ENCODE measurements at places on chromosomes 2 and 18.

GRCh38 chr2:240229603-240230235 lies 89.3 kb upstream of the OTOS start:
- DNase-seq: no peak

- DNase-seq: no peak
Measured at GRCh38 chr2:172394002-172394401, 33.4 kb upstream of the ITGA6 start.

DNA sequence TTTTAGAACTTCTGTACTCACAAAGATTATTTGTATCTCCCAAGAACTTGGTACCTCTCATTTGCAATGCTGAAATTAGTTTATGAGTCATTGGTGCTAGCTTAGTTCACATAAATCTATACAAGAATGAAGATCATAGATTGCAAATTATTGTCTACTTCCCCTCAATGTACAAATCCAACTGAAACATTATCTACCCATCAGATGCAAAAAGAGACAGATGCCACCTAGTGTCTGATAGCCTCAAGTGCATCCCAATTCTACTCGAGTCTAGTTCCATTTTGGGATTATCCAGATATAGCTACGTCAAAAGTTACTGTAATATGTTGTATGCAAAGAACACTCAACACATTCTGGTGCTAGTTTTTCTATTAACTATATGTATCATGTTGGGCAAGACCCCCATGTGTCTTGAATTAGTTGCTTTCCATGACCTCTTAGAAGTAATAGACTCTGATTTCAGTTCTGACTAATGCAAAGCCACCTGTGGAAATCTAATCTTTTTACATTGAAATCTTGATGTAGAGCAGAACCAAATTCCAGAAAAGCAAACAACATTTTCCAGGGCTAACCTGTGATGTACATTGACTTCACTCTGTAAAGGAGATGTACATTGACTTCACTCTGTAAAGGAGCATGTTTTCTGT lies 210.0 kb downstream of the RBM43 start:
- DNase-seq: no peak

- no peak for DNase-seq
Measured at GRCh38 chr2:67954093-67954748, 108.6 kb downstream of the C1D start.

- no peak for DNase-seq
Measured at GRCh38 chr2:60641811-60642788, 88.6 kb upstream of the BCL11A start.

- no peak for DNase-seq
Measured at GRCh38 chr2:25853038-25853638, 25.1 kb downstream of the ASXL2 start.

DNA sequence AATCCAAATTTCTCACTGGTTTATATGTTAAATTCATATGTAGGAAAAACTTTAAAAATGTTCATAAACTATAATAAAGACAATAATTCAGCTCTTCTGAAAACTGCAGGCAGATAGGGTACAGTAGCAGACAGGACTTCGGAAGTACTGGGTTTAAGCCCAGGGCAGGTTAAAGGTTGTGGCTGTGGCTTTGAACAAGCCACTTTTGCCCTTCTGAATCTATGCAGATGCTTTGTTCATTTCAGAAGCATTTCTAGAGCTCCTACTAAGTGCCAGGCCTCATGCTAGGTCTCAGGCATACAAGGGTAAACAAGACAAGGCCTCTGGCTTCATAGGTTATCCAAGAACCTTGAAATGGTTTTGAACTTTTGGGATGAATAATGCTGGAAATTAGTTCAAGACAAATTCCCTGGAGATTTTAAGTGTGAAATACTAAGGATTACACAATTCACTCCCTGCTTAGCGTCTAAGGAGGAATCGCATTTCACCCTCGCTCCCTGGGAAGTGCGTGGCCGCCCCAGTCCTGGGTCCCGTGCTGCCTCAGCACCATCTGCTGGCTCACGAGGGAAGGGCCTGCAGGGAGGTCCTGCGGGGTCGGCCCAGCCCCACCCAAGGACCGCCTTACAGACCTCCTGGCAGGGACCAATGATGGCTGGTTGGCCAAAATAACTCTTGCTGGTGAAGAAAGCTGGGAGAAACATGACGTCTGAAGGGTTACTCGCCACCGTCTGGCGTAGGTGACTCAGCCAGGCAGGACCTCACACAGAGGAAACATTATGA lies 67.7 kb upstream of the L3MBTL4 start:
- no peak for DNase-seq

GRCh38 chr2:70549064-70549710 lies 4.4 kb downstream of the TGFA start:
- DNase-seq: no peak

- no peak for DNase-seq
Measured at GRCh38 chr2:12070153-12070552, 323.7 kb downstream of the LPIN1 start.

- no peak for DNase-seq
Measured at GRCh38 chr18:470661-471501, 29.6 kb downstream of the COLEC12 start.

DNA sequence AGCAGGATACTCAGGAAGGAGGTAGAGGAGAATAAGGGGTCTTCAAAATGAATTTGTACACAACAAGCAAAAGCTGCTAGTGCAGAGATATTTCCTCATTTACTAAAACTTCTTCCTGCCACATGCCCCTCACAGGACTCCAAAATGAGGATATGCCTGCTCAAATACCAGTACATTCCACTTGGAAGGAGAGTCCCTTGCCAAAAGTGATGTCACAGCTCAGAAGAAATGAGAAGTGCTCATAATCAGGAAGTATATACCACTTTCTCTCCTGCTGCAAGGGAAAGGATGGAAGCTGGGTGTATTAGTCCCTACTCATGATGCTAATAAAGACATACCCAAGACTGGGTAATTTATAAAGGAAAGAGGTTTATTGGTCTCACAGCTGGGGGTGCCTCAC lies 87.7 kb upstream of the FSHR start:
- no peak for DNase-seq

DNA sequence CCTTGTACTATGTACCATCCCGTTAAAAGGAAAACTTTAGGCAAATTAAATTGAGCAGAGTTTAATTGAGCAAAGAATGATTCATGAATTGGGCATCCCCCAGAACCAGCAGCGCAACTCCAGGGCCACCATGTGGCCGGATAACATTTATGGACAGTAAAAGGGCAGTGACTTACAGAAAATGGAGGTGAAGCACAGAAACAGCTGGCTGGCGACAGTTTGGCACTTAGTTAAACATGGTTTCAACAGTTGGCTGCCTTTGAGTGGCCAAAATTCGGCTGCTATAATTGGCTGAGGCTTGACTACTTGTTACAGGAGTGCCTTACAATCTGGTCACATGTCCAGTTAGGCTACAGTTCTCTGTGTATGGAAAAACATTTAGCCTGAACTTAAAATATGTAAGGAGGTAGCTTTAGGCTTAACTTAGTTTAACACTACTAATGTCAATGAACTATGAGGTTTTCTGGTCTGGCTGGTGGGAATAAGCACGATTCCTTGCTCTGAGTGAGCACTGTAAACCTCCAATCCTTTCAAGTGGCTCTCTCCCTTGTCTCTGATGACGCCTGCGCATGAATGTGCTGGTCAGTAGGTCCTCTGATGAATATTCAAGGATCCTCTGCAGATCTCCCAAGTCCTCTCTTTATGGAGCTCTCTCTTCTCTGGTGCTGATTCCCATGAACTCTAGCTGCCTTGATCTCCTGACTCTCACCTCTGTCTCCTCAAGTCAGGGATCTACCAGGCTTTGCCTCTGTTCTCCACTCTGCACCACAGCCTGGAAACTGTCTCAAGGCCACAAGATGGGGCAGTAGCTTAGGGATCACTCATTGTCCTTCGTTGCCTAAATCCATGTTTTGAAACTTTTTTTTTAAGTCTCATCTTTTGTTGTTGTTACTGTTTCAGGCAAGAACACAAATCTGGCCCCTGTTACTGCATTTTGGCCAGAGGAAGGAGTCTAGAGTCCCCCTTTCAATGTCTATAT lies 24.4 kb upstream of the RAB31 start:
- DNase-seq: no peak

- DNase-seq: peak; percentile 6
Measured at GRCh38 chr2:10864861-10865636, 46.7 kb upstream of the KCNF1 start.

GRCh38 chr2:84338069-84338468 lies 121.0 kb downstream of the SUCLG1 start:
- no peak for DNase-seq

DNA sequence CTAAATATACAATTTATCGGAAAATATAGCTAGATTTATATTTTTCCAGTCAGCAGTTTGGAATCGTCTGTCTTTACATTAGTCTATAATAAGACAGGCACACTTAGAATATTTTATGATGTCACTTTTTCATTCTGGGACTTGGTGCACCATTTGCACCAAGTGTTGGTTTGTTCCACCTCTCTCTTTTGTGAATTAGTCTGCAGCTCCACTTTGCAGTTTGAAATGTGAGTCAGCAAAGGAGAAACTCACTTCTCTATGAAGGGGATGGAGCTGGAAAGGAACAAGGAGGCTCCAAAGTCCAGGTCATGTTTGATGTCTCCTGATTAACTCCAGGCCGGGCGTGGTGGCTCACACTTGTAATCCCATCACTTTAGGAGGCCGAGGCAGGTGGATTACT lies 63.8 kb upstream of the RTN4 start:
- no peak for DNase-seq

- DNase-seq: no peak
Measured at GRCh38 chr18:35880788-35881455, 91.6 kb upstream of the RMP24 start.

- DNase-seq: no peak
Measured at GRCh38 chr18:73660931-73661856, 486.4 kb downstream of the FBXO15 start.

DNA sequence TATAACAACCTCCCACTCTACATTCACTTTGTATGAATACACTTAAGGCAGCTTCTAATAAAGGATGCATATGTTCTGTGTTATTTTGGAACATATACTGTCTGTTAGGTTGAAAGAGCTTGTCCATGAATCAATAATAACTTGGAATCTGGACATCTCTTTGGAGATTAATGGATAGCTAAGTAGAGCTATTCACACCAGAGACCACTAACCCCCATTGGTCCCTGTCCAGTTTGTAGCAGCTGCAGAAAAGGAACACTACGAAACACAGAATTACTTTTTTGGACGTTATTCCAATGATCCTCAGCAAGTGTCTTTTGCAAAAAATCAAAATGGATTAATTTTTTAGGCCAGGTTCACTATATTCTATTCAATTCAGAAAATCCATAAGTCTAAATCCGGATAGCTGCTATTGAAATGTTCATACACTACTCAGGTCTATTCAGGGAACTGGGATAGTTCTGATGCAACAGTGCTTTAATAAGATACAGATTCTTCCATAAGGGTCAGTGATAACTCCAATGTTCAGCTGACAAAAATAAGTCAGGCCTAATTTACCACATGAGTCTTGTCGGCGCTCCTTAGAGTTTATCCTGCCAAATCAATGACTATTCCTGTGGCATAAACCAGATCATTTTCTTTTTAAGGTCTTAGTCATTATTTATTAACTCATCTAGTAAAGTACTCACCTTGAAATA lies 44.2 kb downstream of the NRXN1 start:
- DNase-seq: no peak

DNA sequence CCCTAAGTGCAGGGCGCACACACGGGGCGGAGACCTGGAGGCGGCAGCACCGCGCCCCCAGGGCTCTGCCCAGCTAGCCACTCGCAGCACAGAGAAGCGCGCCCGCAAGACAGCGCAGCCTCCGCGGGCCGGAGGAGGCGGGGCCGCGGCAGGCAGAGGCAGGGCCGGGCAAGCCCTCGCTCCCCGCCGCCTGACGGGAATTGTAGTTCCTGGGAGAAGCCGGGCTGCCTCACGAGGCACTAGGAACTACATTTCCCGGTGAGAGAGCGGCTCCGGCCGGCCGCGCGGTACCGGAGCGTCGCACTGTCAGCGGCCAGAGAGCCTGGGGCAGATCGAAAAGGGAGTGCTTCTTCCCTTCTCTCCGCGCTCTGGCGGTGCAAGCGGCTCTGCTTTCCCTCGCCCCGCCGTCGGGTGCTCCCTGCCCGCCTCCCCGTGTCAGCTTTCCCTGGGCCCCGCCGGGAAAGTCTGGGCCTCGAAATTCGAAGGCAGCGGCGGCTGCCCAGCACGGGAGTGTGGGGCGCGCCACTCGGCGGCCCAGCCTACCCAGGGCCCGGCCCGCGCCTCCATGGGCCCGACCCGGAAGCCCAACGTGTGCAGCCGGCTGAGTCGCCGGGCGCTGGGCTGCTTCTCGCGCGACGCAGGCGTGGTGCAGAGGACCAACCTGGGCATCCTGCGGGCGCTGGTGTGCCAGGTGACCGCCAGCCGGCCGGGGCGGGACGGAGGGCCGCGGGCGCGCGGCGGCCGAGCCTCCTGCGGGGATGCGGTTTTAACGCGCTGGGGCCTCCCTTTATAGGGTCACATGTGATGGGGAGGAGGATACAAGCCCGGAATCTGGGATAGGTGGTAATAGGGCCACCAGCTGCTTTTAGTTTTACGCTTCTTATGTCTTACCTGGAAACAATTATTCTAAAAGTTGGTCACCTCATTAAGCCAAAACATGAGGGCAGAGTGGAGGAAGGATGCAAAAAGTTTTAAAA lies at the start of gene DCAF17:
Gene DCAF17, plus strand, starts transcription at position 214 of the 977 bp plus-strand sequence. Its CDS starts 352 bp downstream, at position 566.
- peak; percentile 87 for DNase-seq

DNA sequence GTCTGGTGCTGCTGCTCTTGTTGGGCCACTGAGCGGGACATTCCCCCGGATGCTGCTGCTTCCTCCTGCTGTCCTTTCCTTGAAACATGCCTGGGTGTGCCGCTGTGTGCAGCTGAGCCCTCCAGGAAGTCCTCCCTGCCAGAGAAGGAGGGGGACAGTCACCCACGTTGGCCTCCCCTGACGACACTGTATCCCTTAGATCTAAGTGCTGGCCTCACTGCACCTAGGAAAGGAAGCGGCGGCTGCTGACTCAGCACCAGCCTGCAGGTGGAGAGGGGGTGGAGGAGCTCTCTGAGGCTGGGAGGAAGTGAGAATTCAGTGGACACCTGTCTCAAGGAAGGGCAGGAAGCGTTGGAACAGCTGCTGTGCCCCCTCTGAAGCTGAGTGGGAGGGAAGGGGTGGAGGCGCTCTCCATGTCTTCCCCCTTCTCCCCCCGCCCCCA lies 239.8 kb downstream of the HAUS1 start:
- DNase-seq: peak; percentile 22

DNA sequence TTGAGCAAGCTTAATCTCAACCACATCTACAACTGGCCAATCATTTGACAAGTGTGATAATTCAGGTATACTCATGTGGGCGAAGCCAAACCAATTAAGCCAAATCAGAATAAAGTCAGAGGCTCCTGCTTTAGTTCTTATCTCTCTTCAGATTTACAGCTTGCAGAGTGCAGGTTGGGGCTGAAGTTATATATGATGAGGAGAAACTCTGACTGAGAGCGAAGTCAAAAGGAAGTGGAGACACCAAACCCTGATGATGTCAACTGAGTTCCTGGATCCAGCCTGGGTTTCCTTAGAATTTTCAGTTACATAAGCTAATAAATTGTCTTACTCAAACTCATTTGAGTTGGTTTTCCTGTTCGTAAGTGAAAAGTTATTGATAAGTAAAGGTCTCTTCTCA lies 73.9 kb downstream of the ASXL2 start:
- DNase-seq: no peak

DNA sequence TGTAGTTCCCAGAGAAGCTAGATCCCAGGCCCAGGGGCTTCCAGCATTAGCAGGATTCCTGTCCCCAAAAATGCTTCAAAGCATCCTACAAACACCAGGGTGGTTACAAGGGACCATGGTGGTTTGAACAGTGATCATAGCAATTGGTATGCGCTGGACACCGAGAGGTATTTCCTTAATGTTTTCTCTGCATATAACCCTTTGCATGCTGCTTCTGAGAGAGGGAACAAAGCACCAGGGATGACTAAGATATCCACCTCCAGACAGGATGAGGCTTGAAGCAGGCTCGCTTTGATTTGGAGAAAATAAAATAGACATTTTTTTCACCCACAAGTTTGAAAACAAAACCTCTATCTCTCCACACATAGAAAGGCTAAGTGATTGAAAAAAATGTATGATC lies 50.5 kb upstream of the TSPYL6 start:
- no peak for DNase-seq
